Naive B cell (primary cell): ENCODE measurements at places on chromosomes 11 and 22.

- no peak for DNase-seq
Observed at GRCh38 chr22:33952776-33953175, 32.5 kb upstream of the LARGE1 start.

DNA sequence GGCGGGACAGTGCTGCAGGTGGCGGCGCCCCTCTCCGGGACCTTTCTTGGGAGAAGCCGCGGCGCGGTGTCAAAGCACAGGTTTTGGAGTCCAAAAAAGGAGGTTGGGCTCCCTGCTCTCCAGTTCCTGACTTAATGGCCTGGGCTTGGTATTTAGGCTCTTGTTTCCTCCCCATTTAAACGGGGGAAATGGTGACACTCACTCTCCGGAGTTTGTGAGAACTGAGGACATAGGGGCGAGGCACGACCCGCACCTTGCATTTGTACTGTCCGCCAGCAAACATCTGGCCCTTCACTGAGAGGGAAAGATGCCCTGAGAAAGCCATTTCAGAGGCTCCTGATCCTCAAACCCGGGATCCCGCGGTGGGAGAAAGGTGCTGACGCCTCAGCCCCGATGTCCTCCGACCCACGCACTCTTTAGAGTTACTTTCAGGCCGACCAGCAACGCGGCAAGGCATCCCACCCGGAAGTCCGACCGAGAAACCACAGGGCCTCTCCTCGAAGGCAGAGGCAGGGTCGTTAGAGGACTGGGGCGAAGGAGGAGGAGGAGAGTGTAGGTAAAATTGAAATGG lies 2.9 kb upstream of the WDR74 start:
- DNase-seq = peak; percentile 27

DNA sequence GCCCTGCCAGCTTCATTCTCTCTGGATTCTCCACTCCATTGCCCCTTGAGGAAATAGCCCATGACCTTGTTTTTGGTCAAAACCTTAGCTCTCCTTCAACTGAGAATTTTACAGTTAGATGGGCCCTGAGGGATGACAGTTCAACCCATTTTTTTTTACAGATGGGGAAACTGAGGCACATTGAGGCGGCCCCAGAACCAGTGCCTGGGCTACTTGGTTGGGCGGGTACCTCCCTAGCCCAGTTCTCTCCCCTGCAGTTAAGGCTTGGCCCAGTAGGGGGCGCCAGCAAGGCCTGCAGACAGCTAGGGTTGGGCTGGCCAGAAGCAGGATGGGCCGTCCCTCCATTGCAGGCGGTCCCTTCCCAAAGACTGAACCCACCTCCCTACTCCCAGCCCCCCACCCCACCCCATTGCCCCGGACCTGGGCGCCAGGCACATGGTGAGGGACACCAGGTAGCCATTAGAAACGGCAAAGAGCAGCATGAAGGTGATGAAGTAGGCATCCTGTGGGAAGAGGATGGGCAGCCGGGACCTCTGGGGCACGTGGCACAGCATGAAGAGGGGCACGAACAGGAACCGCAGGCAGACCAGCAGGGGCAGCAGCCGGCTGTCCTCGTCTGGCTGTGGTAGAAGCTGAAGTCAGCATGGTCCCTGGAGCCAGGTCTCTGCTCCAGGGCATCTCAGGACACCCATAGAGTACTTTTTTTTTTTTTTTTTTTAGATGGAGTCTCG lies 7.6 kb downstream of the SLC29A2 start:
- DNase-seq = peak; percentile 25

DNA sequence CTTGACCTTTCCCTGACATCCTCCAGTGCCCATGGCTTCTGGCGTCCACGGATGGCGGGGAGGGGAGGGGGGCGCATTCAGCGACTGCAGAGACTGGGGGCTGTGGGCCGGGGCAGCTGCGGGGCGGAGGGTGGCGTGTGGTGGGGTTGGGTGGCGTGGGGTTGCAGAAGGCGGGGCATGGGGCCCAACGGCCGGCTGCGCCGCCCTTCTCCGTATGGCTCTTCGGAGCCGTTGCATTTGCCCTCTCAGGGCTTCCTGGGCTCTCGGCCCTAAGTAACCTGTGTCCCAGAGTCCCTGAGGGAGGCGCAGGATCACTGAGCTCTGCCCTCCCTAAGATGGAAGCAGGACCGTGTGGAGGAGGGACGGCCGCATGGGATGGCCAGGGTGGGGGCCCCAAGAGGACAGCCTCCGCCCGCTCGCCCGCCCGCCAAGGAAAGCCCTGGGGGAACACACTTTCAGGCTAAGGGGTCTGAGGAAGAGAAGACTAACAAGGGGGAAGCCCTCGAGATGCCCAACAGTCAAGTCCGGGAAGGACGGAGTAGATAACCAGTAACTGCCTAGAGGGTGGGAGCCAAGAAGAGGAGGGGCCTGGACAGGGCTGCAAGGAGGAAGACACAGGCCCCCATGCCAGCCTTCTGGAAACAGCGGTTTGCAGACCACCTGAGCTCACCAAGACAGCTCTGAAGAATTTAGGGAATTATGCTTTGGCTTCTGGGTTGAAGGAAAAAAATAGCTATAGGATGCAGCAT lies 9.2 kb upstream of the AIFM3 start:
- DNase-seq = no peak

- DNase-seq = no peak
Observed at GRCh38 chr22:46766611-46767010, 4.2 kb downstream of the TBC1D22A start.

GRCh38 chr22:37175414-37176281 lies 12.4 kb downstream of the C1QTNF6 start:
- no peak for DNase-seq

DNA sequence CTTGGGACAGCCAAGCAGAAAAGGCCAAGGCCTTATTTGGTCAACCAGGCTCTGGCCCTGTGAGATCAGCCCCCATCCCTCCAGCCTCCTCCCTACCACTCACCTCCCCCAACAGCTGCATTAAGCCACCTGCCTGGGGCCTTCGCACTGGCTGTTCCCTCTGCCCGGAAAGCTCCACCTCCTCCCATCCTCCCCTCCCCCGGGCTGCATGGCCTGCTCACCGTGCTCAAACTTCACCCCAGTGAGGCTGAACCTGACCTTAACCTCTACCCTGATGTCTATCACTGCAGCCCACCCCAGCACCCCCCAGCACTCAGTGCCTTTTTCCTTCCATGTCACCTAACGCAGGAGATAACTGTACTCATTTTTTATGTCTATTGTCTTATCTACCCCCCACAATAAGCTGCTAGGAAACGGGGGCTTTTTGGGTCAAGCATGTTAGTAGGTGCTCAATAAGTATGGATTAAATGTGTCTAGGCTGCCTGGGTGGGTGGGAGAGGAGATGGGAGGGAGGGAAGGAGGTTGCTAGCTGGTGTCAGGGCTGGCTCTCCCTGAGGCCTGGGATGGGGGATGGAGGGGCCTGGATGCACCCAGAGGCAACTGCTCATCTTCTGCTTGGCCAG lies 912 bp downstream of the PTPRCAP start:
- DNase-seq = no peak

DNA sequence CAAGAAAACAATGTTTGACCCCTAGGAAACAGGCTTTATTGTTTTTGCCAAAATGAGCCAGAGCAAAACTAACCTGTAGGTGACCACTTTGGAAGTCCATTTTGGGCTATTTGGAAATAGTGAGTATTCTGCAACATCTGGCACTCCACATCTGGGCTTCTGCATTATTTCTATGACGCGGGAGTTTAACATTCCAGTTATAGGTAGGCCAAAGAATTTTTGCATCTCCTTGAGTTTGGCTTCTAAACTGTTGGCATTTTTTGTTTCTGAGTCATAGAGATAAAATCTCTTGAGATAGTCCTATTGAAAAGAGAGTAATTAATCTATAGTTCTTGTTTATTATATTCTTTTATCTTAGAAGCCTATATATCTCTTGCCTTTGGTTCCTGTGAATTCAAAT lies 2.9 kb downstream of the MMP7 start:
- no peak for DNase-seq

DNA sequence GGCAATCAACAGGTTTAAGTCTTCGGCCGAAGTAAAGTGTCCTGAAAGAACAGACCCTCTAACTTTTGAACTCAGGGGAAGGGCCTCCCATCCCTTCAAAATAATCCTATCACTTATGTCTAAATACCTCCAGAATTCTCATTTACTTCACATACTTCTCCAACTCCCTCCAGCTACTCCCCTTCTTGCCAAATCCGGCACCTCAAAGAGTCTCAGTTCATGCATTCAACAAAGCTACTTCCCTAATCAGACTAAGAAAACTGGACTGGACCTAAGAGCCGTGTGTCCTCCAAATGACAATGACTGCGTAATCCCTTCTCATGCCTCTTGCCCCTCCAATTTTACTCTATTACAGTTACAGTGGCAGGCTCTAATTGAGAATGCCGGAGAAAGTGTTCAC lies 1.3 kb downstream of the DDB1 start:
- no peak for DNase-seq

GRCh38 chr11:45532546-45532945 lies 132.9 kb downstream of the CHST1 start:
- DNase-seq = no peak

DNA sequence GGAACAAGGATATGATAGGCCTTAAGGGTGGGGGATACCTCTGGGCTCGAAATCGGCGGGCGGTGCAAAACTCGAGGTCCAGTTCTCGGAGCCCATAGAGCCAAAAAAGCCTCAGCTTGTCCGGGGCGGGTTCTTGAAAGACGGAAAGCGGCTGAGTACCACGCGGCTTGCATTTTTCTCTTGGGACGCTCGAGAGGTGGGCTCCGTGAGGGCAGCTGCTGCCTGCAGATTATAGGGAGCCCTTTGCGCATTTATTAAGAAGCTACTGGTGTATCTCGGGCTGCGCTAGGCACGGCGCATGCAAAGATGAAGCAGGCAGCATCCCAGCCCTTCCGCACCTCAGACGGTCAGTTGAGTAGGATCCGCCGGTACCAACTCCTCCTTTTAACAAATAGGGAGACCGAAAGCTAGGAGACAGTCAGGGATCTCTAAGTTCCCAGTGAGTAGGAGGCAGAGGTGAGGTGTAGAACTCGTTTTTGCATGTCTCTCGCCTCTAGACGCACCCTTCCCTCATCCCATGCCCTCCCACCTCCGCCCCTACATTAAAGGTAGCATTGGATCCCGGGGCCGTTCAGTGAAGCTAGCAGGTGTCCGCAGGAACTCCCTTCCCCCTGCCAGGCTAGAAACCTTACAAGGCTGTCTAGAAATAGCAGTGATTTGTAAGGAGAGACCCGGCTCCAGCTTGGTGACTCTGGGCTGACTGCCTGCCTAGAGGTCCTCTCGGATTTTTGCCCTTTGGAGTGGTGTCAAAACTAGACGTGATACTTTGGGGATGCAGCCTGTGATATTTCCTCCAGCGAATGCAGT lies 768 bp downstream of the LDHA start:
- DNase-seq = no peak

DNA sequence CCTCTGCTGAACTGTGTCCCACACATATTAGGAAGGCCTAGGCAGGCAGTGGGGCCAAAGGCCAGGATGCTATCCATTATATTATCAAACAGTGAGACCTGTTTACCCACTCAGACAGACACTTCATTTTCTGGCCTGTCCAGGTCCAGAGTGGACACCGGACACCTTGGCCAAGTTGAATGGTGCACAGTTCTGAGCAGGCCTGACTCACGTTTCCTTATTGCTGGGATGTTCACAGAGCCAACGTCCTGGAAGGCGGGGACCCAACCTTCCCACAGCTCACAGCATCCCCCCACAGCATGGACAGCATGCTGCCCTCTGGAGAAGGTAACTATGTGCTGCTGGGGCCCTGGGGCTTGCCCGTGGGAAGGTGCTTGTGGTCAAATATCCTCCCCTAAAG lies 86.6 kb downstream of the BTBD10 start:
- DNase-seq = no peak

GRCh38 chr11:11710556-11710955 lies 88.8 kb upstream of the GALNT18 start:
- no peak for DNase-seq
